ENCODE measurements at places on chromosomes 2 and 18.
A peak's percentile ranks its signal among the peaks of the same experiment; 100 is the strongest.

DNA sequence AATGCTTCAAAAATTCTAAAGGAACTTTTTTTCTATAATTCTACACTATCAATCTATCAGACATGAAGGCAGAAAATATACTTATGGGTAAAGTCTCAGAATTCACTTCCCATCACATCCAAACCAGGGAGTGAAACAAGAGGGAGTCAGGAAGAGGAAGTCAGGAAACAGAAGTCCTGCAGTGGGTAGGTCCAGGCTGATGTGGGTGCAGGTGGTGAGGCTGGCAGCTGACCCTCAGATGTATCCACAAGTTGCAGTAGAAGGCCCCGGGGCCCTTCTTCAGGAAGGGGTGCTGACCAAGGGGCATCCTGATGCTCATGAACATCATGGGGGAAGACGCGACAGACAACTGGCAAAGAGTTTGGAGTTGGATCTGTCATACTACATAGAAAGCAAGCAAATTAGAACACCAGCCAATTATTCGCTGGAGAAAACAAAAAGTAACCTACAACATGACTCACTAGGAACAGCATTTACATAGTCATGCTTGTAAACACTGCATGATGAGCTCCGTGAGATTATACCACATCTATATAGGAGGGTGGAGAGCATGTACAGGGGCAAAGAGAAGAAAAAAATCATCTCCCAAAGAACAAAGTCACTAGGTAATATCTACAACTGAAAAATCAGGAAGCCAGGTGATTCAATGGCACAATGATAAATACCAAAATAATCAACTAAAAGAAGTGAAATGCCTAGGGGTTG, 4.2 kb downstream of the UXS1 start:
- peak; percentile 47 for DNase-seq

GRCh38 chr18:48002933-48003365, 72.5 kb upstream of the SMAD2 start:
- peak; percentile 81 for DNase-seq

DNA sequence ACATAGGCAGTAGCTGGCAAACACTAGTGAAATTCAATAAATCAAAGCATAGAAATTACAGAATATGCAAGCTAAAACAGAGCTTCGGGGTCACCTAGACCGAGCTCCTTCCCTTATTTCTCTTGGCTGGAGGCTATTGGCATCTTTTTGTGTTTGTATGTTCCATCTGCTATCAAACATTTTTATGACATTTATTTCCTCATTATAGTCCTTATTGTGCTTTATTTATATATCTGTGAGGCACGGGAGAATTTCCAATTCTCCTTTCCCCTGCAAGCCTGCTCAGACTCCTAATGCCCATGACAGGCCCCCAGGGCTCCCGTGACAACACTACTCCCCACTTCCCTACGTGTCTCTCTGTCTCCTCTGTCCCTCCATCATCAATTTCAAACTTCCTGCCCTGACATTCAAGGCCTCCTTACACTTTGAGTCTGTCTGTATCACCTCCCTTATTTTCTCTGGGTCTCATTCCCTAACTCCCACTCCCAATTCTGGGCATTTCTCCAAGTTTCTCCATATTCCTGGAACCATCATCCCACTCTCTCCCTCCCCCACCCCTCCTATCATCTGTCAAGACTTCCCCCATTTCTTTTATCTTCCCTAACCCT, 316.9 kb downstream of the OSR1 start:
- DNase-seq = no peak

DNA sequence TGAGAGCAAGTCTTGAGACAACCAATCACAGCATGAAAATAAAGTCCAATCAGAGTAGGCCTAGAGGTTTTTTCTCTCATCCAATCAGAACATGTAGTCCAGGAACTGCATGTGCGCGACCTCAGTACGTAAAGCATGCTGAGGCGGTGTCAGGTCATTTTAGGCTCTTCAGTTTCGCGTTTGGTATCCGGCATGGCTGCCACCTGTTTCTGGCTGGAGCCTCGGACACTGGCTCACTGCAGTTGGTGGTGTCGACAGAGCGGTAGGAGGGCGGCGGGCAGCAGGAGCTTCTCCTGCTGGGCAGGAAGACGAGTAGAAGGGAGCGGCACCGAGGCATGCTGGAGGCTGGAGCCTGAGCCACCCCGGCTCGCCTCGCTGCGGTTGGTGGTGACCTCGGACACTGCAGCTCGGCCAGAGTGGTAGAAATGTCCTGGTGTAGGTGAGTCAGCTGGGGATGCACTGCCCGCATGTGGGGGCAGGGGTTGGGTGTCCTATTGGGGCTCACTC, 15.8 kb downstream of the CCDC74A start:
- DNase-seq = no peak

- DNase-seq = no peak
Measured at GRCh38 chr2:96787411-96787810, 26.7 kb downstream of the CNNM4 start.

DNA sequence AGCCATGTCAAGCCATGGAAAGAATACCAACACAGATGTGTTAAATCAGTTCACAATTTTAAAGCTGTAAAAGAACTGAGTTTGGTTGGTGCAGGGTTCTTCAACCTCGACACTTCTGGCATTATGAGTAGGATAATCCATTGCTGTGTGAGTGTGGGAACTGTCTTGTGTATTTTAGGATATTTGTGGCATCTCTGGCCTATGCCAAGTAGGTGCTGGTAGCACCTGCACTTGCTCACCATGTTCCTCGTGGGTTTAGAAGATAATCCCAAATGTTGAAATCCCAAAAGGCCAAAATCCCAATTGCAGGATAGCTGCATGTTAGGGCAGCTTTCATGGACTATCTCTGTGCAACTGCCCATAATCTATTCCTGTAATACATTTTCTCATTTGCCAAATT, 3.8 kb downstream of the KRCC1 start:
- no peak for DNase-seq

- DNase-seq = no peak
Measured at GRCh38 chr18:40380686-40381439, 1574.2 kb upstream of the PIK3C3 start.

GRCh38 chr2:202116691-202117090, 43.6 kb downstream of the KIAA2012 start:
- no peak for DNase-seq

- no peak for DNase-seq
Measured at GRCh38 chr2:169782513-169782912, 16.2 kb upstream of the SSB start.

- no peak for DNase-seq
Measured at GRCh38 chr2:10513201-10513600, 65.1 kb upstream of the ODC1 start.

GRCh38 chr2:52084759-52085158, 1052.8 kb upstream of the NRXN1 start:
- no peak for DNase-seq

- DNase-seq = peak; percentile 33
Measured at GRCh38 chr18:33210575-33211189, 229.8 kb downstream of the CCDC178 start.

GRCh38 chr18:46289931-46290330, 185.7 kb downstream of the HAUS1 start:
- no peak for DNase-seq

DNA sequence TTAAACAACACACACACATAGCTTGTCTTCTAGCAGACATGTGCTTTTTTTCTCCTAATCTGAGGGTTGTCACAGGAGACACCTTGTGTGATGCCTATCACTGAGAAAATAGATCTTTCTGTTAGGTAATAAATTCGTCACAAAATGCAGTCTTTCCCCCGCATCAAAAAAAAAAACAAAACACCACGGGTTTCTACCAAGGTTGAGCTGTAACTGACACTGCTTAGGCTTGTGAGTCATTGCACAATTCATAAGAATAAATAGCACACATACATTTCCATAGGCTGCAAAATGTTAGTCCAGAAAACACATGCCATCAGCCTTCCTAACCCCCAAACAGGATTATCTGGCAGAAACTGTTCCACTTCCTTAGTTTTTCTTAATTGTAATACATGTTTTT, 6.5 kb downstream of the TMEM163 start:
- no peak for DNase-seq

GRCh38 chr2:29706171-29706720, 215.1 kb downstream of the ALK start:
- no peak for DNase-seq

DNA sequence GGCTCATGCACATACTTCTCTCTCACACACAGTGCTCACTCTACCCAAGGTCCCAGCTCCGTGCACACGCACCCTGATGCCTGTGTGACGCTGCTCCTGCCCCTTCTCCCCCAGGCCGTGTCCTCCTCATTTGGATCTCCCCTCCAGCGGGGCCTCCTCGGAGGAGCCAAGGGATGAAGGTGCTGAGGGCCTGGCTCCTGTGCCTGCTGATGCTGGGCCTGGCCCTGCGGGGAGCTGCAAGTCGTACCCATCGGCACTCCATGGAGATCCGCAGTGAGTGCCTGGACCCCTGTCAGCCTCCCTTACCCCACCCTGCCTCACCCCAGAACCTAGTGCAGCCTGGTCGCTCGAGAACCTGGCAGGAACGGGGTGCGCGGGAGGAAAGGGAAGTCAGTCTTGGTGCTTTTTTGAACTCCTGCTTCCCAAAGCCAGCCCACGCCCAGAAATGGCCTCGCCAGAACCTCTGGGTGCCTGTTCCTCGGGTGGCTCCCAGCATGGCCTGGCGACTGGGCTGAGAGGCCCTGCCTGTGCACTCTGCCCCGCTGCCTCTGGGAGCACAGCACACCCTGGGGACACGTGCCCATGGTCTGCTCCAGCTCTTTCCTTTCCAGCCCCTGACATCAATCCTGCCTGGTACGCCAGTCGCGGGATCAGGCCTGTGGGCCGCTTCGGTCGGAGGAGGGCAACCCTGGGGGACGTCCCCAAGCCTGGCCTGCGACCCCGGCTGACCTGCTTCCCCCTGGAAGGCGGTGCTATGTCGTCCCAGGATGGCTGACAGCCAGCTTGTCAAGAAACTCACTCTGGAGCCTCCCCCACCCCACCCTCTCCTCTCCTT, at the start of gene PRLH:
Gene PRLH, plus strand, starts transcription at position 174 of the 835 bp plus-strand sequence. Its CDS starts 0 bp downstream, at position 174.
- no peak for DNase-seq

DNA sequence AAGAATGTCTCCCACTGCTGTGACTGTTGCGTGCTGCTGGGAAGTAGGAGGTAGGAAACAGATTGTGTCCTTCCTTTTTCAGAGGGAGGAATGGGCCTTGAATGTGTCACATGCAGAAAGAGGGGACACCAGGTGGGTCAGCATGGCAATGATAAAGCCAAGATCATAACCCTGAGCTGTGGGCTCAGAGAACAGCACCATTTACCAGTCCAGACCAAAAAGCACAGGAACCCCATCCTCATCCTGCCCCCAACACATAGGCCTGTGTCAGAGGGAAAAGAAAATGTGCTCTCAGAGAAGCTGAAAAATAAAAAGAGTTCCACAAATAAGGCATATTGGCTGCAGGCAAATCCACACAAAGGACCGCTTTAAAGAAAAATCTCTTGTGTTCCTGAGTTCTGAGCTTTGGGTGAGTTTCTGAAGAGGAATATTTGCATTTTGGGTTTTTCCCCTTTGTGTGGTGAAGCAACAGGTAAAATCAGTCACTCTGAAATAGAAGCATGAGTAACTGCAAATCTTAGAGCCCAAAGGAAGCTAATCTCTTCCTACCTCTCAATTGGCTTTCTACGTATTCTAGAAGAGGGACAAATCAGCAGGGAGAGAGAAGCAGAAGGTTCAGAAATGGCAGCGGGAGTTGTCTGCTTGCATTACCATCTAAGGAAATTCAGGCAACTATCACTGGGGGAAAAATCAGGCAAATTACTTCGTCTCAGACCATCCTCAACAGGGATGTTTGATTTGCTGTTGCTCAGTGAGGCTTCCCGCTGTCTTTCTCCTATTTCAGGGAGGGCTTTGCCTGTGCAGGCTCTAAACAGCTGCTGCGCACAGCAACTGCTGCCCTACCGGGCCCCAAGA, 106.8 kb downstream of the BCL11A start:
- DNase-seq = no peak

DNA sequence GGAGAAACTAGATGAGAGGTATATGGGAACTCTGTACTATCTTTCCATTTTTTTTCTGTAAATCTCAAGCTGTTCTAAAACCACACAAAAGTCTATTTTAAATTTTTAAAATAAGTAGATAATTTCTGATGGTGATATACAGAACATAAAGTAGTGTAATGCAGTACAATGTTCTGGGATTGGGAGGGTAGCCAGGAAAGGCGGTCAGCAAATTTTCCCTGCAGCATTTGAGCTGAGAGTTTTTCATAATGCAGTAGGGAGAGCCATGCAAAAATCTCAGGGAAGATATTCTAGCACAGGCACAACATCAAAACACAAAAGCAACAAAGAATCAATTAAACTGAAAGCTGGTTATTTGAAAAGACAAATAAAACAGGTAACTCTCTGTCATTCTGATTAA, 141.5 kb downstream of the NCKAP5 start:
- no peak for DNase-seq

GRCh38 chr18:49096021-49096420, 145.3 kb upstream of the SMAD7 start:
- DNase-seq = no peak

DNA sequence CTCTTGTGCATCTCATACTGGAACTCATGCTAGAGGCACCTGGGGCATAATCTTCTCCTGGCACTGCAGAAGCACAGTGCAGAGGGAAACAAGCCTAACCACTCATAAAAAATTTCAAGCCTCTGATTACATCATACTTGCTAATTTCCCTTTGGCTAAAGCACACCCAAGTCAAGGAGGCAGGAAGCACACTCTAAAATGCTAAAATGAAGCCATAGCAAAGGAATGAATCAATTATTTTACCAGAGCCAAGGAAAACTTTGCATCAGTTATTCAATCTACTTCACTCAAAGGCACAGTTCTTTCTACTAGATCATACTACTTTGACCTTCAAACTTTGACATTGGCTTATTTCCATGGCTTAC, 79.6 kb upstream of the SPOPL start:
- peak; percentile 3 for DNase-seq

GRCh38 chr18:3851159-3851558, 401.2 kb downstream of the TGIF1 start:
- DNase-seq = no peak

DNA sequence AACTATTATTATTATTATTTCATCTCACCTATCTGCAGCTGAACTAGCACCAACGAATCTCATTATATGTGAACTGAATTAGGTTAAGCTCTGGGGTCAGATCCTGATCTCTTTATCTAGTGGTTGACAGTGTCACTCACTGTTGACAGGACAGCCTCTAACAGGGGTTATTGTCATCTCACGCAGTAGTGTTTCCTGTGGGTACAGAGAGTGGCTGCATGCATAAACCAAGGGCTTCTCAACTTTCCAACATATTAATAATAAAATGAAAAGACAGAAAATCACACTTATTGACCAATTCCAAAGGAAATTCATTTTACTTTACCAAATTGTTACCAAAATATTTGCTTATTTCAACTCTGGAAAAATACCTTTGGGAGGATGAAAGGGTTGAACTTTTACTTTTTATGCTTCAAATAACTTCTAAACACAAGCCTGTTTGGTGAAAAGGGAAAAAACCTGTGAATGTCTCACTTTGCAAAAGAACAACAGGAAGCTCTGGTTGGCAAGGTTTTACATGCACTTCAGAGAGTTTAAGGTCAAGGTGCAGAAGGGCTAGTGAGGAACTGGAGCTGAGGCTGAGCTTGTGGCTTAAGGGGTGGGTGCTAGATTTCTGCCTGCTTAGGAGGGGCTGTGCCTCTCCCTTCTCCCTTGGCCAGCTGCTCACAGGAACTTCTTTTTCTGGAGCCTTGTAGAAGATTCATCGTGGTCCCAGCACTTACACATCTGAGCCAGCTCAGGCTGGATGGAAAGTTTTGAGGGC, 72.6 kb downstream of the CTAGE1 start:
- DNase-seq = peak; percentile 31

Measured in lung microvascular endothelial cell (primary cell).